ENCODE measurements at places on chromosomes 11 and 22.

- DNase-seq, result no peak
Measured at GRCh38 chr22:41822317-41823057, 10.4 kb upstream of the SREBF2 start.

DNA sequence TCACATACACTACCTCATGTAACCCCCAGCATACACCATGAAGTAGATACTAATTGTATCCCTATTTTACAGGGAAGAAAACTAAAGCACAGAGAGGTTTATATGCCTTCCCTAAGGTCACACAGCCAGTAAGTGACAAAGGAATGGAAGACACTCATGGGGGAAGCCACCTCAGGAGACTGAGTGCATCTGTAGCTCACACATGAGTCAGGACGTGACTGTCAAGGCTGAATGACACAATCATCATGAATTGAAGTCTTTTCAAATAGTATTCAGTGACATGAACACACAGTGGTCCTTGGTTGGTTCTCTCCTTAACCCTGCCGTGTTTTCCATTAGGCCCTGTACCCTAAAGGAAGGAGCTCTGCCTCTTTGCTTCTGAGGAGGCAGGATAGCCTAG is 463.0 kb downstream of the NTM start:
- no peak for DNase-seq

DNA sequence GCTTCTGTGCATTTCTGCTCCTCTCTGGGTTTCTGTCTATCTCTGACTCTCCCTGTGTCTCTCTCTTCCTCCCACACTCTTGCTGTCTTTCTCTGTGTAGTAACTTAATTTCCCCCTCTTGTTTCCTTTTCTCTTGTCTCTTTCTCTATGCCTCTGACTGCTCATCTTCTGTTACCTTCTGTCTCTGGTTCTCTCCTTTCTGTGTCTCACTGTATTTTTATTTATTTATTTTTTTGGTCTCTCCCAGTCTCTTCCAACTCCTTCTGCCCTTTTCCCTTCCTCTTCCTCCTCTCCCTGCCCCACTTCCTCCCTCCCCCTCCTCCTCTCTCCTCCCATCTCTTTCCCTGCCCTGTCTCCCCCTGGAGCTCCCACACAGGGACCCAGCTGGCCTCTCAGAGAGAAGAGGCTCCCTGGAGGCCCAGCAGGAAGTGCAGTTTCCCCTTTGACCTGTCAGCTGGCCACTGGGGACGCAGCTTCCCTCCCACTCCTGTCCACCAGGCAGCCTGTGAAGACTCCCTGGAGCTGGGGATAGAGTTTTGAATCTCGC is 38.3 kb upstream of the MYH9 start:
- no peak for DNase-seq

DNA sequence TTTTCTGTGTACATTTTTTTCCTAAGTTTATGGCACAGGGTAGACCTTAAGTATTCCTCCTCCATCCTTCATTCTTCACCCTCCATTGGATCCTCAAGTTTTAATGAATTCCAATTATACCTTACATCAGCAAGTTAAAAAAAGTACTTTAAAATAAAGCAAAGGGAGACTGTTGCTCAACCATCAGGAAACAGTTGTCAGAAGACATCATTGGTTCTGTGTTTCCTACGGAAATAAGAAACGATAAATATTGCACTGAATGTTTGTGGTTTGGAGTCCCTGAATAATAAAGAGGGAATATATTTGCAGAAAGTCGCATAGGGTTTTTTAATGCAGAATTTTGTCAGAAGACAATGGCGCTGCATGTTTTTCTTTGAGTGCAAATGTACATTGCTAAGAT is 28.1 kb upstream of the LDHA start:
- no peak for DNase-seq

- DNase-seq, result no peak
Measured at GRCh38 chr22:41898645-41899044, 16.2 kb downstream of the SHISA8 start.

DNA sequence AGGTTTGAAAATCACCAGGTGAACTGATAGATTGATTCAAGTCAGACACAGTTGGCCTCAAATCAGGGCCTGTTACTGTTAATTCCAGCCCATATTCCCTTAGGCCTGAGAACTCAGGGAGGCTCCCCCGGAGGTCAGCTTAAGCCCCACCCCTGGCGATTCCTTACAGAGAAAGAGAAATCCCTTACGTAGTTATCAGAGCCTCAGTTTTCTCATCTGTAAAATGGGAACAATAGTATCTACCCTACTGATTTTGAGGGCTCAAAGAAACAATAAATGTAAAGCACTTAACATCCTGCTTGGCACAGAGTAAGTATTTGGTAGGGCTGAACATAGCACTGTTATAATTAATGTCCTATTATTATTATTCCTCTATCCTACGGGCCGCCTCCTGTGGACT is 94.1 kb downstream of the NAT10 start:
- DNase-seq, result no peak

DNA sequence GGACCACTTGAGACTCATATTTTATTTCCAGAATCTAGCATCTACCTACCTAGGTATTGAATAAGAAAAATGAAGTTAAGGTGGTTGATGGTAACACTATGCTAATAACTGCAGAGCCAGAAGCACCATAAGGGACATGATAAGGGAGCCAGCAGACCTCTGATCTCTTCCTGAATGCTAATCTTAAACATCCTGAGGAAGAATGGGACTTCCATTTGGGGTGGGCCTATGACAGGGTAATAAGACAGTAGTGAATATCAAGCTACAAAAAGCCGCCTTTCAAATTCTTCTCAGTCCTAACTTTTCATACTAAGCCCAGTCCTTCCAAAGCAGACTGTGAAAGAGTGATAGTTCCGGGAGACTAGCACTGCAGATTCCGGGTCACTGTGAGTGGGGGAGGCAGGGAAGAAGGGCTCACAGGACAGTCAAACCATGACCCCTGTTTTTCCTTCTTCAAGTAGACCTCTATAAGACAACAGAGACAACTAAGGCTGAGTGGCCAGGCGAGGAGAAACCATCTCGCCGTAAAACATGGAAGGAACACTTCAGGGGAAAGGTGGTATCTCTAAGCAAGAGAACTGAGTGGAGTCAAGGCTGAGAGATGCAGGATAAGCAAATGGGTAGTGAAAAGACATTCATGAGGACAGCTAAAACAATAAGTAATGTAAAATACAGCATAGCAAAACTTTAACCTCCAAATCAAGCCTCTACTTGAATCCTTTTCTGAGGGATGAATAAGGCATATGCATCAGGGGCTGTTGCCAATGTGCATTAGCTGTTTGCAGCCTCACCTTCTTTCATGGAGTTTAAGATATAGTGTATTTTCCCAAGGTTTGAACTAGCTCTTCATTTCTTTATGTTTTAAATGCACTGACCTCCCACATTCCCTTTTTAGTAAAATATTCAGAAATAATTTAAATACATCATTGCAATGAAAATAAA is 2.1 kb downstream of the HBB start:
- no peak for DNase-seq

DNA sequence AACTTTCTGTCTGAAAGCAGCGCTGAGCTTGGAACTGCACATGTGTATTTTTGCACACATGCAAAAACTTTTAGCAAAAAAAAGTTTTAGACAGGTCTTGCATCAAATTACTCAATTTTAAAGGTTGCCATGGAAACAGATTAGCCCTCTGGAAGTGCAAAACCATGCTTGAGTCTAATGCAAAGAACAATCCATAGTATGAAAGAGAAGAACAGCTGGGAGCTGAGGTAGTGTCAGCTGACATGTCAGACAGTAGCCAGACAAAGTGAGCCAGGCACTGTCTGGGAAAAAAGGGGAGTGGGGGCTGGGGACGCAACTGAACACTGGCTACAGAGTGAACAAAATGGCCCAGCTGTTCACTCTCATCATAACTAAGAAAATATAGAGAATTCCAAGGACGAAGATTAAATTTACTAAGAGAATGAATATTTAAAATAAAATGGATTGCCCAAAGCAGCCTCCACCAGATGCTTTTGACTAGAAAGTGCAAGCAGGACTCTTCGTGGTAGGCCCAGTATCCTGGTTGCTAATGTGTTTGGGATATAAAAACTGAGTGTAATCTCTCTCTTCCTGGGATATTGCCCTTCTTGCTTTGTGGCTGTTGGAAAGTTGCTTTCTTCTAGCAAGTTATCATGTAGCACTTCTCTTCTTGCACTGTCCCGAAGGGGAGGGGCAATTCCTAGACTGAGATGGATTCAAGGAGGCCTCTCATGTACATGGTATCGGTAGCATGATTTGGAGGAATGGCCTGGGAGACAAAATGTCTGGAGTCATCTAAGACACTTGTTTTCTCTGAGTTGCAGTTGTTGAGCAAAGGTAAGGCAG is 434.1 kb upstream of the FAT3 start:
- DNase-seq, result no peak

- DNase-seq, result no peak
Measured at GRCh38 chr11:4459500-4459899, 10.4 kb downstream of the OR52K2 start.

DNA sequence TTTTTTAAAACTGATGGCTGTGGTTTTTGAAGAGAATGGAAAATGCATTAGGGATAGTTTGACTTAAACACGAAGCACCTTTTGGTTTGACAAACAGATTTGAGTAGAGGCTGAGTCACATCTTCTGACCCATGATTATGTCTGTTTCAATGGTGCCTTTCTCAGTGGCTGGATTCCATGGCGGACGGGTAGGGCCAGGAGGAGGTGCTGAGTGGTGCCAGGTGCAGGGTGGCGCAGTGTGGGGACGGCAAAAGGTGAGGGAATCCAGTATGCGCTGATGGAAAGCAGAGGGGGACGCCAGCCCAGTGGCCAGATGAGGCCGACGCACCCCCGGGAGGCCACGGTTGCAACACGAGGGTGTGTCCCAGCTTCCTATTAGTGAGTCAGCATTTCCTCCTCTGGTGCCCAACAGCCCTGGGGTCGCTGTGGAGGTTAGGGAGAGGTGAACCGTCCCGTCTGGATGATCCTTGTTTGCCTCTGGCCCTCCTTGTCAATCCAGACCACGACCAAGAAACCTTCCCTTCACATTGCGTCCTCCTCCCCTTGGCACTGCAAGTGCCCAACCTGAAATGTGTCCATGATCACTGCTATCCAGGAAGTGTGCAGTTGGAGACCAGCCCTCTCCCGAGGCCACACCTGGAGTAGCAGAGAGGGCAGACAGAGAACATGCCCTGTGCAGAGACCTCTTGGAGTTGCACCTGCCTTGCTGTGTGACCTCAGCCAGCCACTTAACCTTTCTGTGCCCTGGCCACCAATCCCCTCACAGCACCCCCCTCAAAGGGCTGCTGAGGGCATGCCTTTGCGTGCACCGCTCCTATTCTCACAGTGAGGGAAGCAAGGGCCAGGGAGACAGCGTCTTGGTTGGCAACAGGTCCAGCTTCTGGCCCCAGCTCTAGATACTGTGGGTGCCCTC is 32.5 kb upstream of the ATXN10 start:
- no peak for DNase-seq

- no peak for DNase-seq
Measured at GRCh38 chr11:8988329-8989234, 15.2 kb downstream of the NRIP3 start.

- peak; percentile 9 for DNase-seq
Measured at GRCh38 chr22:50143096-50143495, 27.4 kb upstream of the PANX2 start.

- DNase-seq, result no peak
Measured at GRCh38 chr11:63719987-63720386, 38.7 kb downstream of the RTN3 start.

GRCh38 chr11:12007230-12007593 is 1.2 kb downstream of the DKK3 start:
- no peak for DNase-seq

DNA sequence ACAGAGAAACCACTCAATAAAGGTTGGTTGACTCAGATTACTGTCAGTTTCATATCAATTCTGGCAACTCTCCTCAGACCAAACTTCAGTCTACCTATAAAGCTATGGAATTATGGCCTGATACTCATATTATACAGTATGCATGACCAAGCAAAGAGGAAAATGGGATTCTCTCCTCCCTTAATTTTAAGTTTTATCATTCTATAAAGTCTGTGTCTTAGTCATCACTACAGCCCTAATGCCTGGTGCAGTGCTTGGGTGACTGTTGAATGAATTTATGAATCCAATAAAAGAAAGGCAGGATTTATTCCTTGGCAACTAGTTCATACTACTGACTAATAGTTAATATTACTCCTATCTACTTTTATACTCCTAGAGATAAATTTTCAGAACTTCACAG is 37.6 kb upstream of the GRAMD1B start:
- no peak for DNase-seq

DNA sequence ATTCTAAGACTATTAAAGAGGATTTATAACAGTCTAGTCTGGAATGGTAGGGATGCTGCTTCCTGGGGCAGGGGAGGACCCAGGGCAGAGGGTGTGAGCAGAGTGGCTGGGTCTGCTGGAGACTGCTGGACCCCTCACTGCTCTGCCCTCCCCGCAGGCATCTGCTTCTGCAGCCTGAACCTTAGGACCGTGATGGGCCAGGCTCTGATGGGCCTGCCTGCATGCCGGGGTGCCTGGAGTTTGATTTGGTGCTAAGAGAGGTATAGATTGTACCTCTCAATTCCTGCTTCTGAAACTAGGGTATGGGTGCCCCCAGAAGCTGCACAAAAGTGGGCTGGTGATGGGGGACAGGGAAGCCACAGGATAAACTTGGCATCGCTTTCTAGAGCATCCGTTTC is 54.9 kb downstream of the CD82 start:
- DNase-seq, result peak; percentile 48

DNA sequence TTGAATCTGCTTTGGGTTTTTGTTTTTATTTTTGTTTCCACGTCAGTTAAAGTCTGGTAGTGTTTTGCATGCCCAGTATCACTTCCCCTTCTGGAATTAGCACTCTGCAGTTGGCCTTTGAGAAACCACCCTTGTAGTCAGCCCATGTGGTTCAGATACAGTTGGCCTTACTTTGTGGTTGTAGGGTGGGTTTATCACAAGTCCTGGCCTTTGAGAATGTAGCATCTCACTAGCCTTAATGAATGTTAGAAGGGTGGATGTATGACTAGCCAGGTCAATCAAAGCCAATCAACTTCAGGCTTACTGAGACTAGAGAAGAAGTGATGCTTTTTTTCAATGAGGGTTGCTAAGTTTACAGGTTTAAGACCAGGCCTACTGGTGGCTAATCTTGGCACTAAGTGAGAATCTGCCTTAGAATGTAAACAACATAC is 19.8 kb downstream of the ARL14EP start:
- DNase-seq, result no peak

GRCh38 chr11:16511116-16512114 is 155.1 kb upstream of the SOX6 start:
- DNase-seq, result no peak

- no peak for DNase-seq
Measured at GRCh38 chr11:66629356-66629755, 9.1 kb upstream of the RBM4 start.

DNA sequence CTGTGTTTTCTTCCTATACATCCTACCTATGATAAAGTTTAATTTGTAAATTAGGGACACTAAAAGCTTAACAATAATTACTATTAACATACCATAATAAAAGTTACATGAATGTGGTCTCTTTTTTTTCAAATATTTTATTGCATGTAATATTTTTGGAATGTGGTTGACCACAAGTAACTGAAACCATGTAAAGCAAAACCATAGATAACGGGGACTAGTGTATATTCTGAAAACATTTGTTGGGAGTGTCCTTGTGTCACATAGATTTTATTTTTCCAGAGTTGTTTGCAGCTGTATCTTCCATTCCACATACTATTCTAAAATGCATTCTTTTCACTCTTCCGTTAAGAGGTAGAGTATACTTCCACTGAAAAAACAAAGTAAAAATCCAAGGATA is 200.4 kb downstream of the KIF18A start:
- DNase-seq, result no peak
